ENCODE measurements at places on chromosomes 12 and 14. TPM values are rescaled to one million over a fixed set of nuclear protein-coding genes. Genes with fewer than 3 reads are reported as not detected.

The KLRC2 gene
- polyA plus RNA-seq: 0.31 TPM

- DNase-seq: no peak
These were observed 36.3 kb downstream of the HMGA2 start for GRCh38 chr12:65860600-65860999.

The FAIM2 gene
- polyA plus RNA-seq: 4.9 TPM

- DNase-seq: no peak
These were observed 52.0 kb upstream of the OSBPL8 start for GRCh38 chr12:76611533-76611932.

DNA sequence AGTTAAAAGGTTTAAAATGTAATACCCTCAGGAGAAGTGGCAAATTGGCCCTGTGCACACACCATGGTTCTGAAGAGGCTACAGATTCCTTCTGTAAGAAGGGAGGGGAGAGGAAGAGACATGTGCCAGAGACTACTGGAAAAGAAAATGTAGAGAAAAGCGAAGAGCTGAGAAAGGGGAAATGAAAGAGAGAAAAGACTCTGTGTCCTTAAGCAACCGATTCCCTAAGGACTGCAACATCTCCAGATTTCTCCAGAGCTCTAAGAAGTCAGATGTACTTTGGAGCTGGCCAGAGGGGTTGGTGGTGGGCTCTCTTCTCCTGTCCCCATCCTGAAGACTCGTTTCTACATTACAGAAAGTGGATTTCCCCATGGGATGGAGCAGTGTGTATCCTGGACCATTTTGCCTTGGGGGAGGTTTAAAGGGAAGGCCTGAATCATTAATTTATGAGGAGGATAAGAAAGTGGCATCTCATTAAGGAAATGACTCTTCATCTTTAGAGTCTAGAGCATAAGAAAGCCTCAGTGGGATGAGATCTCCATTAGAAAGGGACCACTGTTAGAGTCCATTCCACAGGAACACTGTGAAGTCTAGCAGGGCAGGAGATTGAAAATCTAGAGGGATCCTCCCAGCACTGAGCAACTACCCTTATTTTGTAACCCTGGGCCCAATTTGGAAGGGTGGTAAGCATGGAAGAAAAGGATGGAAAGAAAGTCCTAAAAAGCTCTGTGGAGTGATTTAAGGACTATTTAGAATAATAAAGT lies 45.5 kb upstream of the FUT8 start:
- DNase-seq: no peak

The SRRM4 gene
- not detected for polyA plus RNA-seq

The NTF3 gene
- polyA plus RNA-seq: 4.5 TPM

The TC2N gene
- polyA plus RNA-seq: 9.6 TPM

DNA sequence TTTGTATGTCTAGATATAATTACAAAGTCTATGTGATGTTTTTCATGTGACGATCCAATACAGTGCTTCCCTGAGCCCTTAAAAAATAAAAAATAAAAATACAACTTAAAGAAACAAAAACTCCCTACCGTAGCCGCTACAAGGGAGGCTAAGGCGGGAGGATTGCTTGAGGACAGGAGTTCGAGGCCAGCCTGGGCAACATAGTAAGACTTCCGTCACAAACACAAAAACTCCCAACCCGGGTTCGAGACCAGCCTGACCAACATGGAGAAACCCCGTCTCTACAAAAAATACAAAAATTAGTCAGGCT lies 669 bp upstream of the CDKN3 start:
- DNase-seq: no peak

DNA sequence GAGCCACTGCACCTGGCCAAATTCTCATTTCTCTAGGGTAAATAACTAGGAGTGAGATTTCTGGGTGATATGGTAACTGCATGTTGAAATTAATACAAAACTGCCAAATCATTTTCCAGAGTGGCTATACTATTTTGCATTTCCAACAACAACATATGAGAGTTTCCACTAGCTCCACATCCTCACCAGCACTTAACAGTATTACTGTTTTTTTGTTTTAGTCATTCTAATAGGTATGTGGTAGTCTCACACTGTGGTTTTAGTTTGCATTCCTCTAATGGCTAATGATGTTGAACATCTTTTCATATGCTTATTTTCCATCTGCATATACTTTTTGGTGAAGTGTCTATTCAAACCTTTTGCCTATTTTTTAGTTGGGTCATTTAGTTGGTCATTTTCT lies 5.8 kb upstream of the ZFP36L1 start:
- DNase-seq: no peak

DNA sequence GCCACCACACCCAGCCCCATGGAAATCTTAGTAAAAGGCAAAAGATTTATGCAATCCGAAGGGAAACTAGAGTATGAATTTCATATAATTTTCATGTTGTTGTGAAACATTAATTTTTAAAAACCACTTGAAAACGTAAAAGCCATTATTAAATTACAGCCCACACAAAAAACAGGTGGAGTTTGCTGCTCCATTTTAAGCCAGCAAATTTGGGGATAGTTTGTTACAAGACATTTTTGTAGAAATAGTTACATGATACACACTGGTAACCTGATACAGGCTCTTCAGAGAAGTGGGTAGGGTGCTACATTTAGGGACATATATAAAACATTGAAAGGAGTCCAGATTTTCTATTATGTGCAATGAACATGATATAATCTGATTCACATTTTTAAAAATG lies 17.6 kb downstream of the GNPTAB start:
- DNase-seq: no peak

- DNase-seq: no peak
These were observed 26.5 kb upstream of the RCOR1 start for GRCh38 chr14:102565959-102566358.

GRCh38 chr12:12010277-12011039 lies 60.3 kb upstream of the BCL2L14 start:
- no peak for DNase-seq

DNA sequence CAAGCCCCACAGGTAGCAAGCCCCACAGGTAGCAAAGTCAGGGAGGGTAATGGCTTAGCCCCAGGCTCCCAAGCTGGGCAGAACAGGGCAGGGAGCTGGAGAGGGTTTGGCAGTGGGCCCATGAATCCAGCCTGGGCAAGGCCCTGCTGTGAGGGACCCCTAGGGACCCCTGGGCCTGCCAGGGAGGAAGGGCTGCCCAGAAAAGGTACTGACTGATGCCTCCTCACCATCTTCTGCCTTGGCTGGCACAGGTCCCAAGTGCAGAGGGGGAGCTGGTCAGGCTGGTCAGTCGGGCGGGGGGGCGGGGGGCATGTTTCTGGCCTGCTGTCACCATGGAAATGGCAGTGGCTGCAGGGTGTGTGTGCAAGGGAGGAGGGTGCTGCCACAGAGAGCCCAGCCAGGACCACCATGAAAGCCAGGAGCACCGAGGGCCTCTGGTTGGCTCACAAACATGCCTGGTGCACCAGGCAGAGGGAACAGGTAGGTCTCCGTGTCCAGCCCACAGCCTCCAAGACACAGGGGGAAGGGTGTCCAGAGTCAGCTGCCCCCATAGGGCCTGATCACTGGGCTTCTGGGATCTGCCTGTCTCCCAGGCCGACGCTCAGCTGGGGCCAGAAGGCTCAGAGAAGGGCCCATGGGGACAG lies 1.5 kb upstream of the CRIP2 start:
- no peak for DNase-seq

DNA sequence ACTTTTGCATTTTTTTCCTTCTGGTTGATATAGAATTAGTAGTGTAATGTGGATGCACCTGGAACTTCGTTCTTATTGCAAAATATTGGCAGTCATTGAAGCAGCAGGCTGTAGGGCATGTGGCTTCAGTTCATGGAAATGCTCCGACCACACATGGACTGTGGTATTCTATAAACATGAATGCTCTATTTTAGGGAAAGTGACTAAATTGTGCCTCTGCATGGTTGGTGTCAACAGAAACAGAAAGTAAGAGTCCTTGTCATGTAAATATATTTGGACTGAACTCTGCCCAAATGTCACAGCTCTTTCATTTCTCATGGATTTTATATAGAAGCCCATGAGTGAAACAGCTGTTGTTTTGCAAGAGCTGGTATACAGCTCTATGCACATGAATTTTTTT lies 917.0 kb downstream of the LRFN5 start:
- no peak for DNase-seq

DNA sequence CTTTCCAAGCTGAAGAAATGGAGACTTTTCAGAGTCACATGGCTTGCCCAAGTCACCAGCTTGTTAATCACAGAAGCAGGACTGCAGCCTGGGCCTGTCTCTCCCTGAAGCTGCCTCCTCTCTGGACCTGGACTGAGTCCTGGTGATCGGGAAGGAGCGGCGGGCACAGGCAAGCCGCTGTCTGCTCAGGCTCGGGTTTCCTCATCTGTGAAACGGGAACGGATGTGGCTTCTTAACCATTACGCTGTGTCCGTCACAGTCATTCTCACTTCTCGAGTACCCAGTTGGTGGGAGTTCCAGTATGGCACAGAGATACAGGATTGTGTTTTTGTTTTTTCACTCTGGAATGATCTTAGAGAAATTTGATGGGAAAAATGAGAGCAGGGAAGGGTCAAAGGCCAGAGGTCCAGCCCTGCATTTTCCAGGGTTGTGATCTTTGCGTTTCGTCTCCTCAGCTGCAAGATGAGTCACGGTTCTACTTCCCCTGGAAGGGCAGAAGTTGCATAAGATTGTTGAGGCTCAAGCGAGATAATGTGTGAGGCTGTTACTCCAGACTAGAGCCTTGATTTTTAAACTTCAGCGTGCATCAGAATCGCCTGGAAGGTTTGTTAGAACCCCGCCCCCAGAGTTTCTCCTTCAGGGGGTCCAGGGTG lies 7.6 kb upstream of the LRTM2 start:
- no peak for DNase-seq

The ITGA7 gene
- polyA plus RNA-seq: 43.3 TPM

GRCh38 chr12:77940011-77940423 lies 109.3 kb downstream of the NAV3 start:
- DNase-seq: no peak

DNA sequence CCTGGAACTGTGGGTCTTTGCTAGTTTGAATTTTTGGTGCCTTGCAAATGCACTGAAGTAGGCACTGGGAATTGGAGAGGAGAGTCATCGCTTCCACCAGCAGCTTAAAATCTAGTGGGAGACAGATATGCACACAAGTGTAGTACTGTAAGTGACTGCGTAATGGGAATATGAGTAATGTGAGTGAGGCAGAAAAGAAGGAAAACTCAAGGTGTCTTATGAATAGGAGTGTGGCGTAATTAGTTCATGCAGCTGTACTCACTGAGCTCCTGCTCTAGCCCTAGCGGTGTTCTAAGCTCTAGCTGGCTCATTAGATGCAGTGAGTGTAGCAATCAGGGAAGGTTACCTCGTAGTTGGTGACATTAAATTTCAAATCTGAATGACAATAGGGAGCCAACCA lies 2.8 kb downstream of the TCP11L2 start:
- DNase-seq: no peak

All from renal pelvis (tissue), 12 donors.